ENCODE measurements at places on chromosomes 6 and 20.

DNA sequence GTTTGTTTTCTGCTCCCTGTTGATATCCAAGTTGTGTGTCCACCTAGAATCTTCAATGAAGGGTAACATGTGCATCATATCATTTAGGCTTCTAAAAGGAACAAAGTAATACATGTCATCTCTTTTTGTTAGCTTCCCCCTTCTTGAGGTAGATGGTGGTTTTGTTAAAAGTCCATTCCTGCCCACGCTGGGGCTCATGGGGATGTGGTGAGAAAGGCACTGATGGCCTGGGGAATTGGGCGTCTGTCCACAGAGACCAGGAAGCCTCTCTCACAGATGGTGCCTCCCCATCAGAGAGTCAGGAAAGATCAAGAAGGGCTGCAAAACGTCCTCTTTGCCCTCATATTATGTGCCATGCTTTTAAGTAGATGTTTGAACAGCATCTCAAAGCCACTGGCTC lies 32.5 kb downstream of the GNAS start:
- DNase-seq: no peak

DNA sequence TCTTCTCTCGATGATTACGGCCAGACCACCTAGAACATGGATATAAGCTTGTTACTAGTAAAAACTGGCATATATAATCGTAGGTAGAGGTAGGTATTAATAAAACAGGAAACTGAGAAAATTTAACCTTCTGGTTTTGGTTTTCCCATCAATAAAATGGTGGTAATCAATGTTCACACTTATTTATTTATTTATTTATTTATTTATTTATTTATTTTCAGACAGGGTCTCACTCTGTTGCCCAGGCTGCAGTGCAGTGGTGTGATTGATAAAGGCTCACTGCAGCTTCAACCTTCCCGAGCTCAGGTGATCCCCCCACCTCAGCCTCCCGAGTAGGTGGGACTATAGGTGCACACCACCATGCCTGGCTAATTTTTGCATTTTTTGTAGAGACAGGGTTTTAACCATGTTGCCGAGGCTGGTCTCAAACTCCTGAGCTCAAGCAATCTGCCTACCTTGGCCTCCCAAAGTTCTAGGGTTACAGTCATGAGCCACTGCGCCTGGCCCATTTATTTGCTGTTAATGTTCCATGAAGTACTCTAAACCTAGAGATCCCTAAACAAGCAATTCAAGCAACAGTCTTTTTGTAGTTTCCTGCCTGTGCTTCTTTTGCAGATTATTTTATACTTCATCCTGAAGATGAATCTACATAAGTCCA lies 11.5 kb downstream of the TOMM6 start:
- DNase-seq: no peak

- no peak for DNase-seq
Observed at GRCh38 chr6:144285798-144286502, 815 bp downstream of the UTRN start.

DNA sequence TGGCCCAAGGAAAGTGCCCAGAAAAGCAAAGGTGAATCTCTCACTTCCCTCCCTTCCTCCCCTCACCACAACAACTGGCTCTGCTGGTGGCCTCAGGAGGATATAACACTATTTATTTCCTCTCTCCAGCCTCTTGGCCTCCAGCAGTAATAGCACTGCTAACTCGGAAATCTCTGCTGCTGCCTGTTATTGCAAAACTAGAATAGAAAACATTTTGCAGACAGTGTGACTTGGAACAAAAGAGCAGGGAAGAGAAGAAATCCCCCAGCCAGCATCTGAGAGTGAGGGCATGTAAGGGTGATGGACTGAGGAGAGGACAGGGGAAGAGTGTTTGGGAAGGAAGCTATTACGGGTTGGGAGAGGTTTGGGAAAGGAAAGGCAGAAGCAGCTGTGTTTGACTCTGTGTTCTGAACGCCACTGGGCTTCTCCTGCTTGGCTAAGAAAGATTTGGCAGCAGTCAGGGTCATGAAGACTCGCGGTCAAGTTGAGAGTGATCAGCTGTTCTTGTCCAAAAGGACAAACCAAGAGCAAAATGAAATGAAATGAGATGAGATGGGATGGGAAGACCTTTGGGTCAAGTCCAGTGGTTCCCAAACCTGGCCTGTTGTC lies 81.0 kb upstream of the SNX9 start:
- no peak for DNase-seq

DNA sequence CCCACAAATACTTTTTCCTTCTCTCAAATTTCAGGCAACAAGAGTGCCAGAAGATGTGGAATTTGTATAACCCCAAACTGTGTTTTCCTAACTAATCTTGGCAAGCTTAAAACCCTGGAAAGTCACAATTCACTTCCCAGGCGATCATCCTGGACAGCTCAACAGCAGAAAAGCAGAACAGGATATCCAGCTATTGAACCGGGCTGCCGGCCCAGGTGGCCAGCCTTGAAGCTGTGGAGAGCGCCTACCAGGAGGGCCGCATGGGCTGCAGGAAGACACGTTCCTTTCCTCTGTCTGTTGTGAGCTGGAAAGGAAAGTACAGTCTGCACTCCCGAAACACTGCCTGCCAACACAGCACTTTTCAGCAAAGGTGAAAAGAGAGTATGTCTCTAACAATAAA lies 719.7 kb upstream of the MARCKS start:
- no peak for DNase-seq

All from activated T-cell treated with anti-CD3 and anti-CD28 coated beads for 48 hours (primary cell).